Frontal cortex (tissue), 4 donors: ENCODE measurements at places on chromosomes 12 and 14. TPM values are rescaled to one million over a fixed set of nuclear protein-coding genes. Genes with fewer than 3 reads are reported as not detected.

- DNase-seq: no peak
These were observed 67.8 kb upstream of the LTA4H start for GRCh38 chr12:96103067-96103644.

- DNase-seq: no peak
These were observed 491.4 kb downstream of the APAF1 start for GRCh38 chr12:99136516-99136915.

DNA sequence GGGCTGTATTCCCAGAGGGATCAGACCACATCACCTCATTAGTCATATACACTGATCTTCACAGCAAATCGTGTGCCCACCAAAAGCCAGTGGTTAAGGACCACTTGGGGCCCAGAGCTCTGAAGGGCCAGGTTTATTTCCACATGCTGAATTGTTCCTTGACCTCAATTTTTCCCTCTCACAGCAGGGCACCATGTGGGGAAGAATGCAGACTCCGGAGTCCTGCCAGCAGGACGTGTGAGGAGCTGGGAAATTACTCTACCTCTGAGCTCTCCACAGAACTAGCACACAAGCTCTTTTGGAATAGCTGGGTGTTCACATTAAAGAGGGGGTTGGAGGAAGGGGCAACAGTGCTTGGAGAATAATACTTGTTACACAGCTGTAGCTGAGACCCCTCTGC lies 57.6 kb upstream of the SEL1L start:
- no peak for DNase-seq

GRCh38 chr12:53777936-53778644 lies 26.3 kb upstream of the CISTR start:
- DNase-seq: no peak

Gene STON2
- total RNA-seq: 19.2 TPM

Gene GPRC5A
- total RNA-seq: under 0.01 TPM

Gene BMP4
- total RNA-seq: 0.41 TPM

Gene KRT82
- total RNA-seq: not detected

Gene PGF
- 2.9 TPM for total RNA-seq
